ENCODE measurements at places on chromosomes 7 and 10.
A peak's percentile ranks its signal among the peaks of the same experiment; 100 is the strongest.

- DNase-seq, result peak; percentile 43
These were observed 82.2 kb downstream of the PIK3CG start for GRCh38 chr7:106947244-106947728.

- peak; percentile 19 for DNase-seq
These were observed 109.8 kb upstream of the NOBOX start for GRCh38 chr7:144513334-144513733.

DNA sequence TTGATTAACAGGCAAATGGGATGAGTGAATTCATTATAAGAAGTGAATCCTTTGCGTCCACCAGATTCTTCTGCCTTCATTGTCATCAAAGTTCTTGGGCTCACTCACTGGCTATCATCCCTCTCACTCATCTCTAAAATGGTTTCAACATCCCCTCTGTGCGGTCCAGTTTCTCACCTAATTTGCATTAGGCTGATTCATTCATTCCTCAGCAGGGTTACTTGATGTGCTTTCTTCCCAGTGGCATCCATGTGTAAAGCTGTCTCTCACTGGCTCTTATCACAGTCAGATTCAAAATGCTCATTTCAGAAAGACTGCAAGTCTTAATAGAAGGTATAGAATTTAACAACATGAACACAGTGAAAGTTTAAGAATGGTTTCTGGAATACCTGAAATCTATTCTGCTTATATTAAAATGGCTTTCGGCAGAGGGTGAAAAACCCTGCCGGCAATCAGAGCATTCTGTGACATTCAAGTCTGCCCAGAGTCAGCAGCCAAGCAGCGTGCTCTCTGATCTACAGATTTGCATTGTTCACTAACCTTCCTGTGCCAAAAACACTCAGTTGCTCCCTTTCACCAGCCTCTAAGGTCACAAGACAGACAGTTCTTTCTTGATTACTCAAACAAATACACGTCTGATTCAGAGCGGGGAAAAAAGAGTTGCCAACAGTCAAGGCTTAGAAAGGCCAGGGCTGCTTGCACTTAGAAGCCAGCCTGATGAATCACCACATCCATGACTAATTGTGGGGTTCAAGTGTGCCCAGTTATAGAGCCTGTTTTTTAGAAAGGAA lies 106.7 kb downstream of the TES start:
- no peak for DNase-seq

DNA sequence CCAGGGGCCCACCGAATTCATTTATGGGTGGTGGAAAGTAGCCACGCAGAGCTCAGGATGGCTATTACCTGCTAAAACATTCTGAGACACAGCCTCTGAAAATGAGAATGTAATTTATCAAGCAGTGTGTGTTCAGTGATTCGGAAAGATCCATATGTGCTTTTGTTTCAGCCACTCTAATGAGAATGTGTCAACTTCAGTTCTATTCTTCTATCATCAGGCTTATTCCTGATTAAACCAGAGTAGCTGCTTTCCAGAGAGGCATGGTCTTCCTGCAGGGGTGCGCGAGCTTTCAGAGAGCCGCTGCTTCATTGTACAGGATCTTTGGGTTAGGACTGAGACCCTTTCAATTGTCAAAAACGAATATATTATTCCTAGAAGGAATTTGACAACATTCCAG lies 167.6 kb downstream of the OTUD1 start:
- no peak for DNase-seq

DNA sequence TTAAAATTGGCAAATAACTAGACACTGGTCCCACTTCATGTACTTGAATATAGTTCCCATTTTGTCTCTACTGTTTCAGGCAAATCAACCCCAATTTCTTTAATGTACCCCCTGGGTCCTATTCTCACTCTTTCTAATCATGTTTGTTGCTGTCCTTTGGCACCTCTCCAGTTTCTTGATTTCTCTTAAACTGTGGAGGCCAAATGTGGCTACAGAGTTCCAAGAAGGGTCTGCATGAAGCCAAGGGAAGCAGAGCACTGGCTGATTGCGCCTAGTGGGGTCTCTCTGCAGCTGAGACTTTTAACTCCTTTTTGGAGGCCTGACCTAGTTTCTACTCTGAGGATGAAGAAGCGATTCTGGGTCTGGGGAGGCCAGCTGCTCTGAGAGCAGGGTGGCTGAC lies 6.7 kb upstream of the ADAM12 start:
- no peak for DNase-seq

DNA sequence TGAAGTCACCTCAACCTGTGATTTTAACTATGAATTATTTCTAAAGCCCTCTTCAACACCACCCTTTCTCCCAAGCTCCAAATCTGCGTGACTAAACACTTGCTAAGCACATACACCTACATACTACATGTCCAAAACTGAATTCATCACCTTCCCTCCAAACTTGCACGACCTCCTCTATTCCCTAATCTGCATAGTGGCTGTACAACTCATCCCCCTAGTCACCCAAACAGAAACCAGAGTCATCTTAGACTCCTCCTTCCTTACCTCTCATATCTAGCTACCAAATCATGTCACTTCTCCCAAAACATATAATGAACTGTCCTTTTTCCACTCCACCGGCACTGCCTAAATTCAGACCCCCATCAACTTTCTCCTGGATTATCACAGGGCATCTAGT lies 16.2 kb downstream of the ARHGAP21 start:
- DNase-seq, result no peak

DNA sequence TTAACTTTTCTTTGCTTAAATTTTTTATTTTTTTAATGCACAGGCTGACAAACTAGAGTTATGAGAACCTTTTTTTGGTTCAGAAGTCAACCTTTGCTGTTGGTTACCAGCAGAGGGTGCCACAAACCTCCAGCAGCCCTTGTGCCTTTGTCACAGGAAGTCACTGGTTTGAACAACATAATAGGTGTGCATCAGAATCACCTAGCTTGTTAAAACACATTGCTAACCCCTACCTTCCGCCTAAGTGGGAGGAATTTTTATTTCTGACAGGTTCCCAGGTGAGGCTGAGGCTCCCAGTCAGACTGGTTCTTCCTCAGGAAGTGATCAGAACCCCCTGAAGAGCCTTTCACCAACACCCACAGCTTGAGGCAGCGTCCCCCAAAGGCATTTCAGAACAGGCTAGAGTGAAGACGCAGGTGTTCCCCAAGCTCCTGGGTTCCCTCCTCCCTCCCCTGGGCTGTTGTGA lies 22.6 kb upstream of the VDAC2 start:
- DNase-seq, result peak; percentile 85

- DNase-seq, result no peak
These were observed 159.8 kb downstream of the NRF1 start for GRCh38 chr7:129771201-129771927.

DNA sequence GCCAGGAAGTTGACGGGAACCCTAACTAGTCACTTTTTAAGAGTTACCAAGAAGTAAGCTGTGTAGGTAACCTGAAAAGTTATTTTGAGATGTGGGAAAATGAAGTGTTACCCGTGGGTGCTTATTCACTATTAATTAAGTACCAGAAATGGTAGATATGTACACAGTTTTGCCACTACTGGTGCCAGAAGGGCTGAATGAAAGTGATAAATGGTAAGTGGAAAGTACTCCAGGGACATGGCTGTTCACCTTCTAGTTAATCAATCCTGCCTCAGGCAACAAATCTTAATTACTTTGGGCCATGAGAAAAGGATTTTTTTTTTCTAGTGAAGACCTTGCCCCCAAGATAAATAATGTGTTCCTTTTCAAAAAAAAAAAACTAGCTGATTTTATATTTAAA lies 15.8 kb downstream of the NET1 start:
- DNase-seq, result no peak

DNA sequence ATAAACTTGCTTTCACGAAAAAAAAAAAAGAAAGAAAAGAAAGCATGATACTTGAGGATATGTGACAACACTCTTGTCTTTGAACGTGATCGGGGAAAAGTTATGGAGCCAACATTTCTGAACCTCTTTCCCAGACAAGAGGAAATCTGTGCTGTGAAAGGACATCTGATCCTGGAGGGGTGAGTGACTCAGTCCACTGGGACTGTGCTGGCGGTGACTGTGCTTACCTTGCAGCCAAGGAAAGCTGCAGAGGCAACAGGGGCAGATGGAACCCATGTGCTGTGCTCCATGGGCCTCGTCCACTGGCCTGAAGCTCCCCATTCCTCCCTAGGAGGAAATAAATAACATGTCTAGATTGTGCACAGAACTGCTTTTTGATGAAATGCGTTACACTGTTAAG lies 116.5 kb upstream of the RAB11FIP2 start:
- DNase-seq, result no peak

DNA sequence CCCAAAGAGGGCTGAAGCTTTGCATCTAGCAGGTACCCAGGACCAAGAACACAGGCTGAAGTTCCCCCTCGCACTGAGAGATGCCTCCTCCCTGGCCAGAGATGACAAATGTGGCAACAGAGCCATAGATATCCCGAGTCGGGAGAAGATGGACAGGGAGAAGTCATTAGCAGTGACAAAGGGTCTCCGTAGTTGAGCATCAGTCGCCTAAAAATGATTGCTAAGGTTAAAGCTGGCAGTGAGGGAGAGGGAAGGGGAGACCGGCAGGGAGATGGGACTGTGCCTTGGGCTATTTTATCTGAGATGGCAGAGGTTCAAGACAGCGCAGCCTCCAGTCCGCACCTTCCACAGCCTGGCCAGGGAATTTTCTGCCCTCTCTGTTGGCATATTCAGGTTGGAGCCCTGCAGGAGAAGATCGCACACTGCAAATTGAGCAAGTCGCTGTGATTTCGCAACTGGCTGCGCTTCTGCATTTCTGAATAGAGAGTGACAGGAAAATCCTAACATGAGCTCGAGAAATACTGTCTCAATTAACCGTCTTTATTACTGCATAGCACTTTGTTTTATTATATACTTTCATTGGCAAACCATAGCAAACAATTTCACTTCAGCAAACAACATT lies 238.9 kb upstream of the GPR26 start:
- no peak for DNase-seq

GRCh38 chr7:873367-874002 lies 2.9 kb upstream of the GET4 start:
- DNase-seq, result peak; percentile 77

DNA sequence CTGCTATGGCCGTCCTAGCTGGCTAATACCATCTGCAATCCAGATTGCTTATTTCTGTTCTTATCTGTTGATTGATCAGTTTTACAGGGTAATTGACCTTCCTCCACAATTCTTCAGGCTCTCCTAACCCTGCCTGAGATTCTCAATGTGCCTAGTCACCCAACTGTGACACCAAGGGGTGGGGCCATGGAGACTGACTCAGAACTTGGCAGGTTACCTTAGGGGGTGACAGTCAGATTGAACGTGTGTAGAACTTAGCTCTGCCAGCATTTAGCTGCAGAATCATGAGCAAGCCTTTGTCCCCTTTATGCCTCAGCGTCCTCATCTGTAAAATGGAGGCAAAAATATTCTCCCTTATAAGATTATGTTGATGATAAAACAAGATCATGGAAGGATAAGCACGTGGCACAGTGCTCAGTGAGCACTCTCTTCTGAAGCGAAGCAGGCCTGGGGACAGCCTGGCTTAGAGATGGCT lies 19.1 kb upstream of the LEP start:
- no peak for DNase-seq

GRCh38 chr10:88642209-88642608 lies 22.0 kb upstream of the LIPF start:
- no peak for DNase-seq

- no peak for DNase-seq
These were observed 255.4 kb upstream of the MYO3A start for GRCh38 chr10:25678666-25679065.

DNA sequence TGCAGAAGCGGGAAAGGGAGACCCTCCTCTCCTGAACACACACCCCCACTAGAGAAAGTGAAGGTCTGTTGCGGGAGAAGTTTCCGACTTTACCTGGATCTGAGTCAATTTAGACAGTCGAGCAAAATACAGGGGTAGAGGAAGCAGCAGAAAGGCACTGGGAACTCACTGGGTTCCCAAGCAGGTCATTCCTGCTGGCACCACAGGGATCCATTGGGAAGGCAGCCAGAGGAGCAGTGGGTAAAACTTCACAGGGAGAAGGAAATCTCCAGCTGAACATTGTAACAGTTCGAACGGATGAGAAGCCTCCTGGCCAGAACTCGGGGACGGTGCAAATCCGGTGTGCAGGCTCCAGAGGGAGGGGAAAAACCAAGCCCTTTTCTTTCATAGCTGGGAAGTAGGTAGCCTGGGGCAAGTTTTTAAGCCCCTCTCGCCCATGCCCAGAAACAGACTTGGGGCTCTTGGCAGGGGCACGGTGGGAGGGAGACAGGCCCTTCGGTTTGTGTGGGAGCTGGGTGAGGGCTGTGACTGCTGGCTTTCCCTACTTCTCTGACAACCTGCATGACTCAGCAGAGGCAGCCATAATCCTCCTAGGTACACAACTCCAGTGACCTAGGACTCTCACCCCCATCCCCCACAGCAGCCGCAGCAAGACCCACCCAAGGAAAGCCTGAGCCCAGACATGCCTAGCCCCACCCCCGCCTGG lies 51.9 kb downstream of the DDC start:
- DNase-seq, result no peak

DNA sequence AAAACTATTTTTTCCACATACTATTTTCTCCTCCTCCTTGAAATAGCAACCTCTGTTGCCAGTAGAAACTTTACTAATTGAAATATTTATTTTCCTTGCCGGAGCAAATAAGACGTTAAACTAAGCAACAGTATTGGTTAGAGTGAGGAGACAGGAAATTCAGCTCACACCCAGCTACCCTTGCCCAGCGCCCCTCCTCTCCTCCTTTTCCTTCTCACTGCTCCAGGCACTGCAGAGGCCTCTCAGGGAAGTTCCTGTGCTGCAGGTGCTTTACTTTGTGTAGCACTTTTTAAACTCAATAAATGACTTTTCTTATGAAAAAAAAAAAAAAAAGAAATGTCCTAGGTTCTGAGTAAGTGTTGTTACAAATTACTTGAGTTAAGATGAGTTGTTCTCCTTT lies 134.0 kb downstream of the SEMA3E start:
- no peak for DNase-seq

- no peak for DNase-seq
These were observed 744 bp upstream of the BICC1 start for GRCh38 chr10:58511765-58512490.

GRCh38 chr7:81769891-81770727 lies at the start of gene HGF:
Gene HGF (minus strand): TSS chr7:81770047. CDS start chr7:81769971, 76 bp downstream.
- DNase-seq, result no peak

- DNase-seq, result no peak
These were observed 583.3 kb upstream of the SORCS1 start for GRCh38 chr10:107747851-107748250.

GRCh38 chr10:14812271-14812670 lies 25.6 kb downstream of the CDNF start:
- DNase-seq, result peak; percentile 10

DNA sequence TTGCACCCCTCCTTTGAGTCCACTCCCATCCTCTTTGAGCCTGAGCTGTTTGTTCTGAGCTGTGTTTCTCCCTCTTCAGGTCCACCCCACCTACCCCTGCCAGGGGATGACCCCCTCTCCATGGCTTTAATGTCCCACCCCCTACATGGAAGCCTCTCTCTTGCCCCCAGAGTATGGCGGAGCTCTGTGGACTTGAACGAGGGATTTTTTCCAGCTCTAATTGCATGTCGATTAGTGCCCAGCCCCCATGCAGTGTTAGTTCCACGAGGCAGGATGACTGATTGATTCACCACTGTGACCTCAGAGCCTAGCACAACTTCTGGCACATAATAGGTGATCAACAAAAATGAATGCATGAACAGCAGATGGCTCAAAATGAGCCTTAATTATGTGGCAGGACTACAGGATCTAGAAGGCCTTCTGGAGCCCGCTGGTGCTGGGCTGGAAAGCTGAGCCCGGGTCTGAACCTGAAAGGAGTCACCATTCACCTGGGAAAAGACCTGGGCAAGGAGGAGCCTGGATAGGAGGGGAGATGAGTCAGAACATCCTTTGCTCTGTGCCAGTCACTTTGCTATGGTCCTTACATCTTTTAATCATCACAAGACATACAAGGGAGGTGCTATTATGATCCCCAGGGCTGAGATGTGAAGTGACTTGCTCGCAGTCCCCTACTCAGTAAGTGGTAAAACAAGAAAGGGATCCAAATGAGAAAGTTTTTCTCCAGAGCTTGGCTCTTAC lies 17.1 kb upstream of the SLC18A2 start:
- no peak for DNase-seq
